NCI-H748 treated with DMSO at 0.1 percent for 48 hours (cell line): ENCODE measurements at places on chromosomes 2 and 18.

- no peak for DNase-seq
These were observed 48.7 kb upstream of the ANXA4 start for GRCh38 chr2:69693059-69693774.

- DNase-seq = no peak
These were observed 59.7 kb upstream of the PMAIP1 start for GRCh38 chr18:59839931-59840685.

GRCh38 chr2:34534761-34535160 is 935.7 kb upstream of the FAM98A start:
- no peak for DNase-seq

DNA sequence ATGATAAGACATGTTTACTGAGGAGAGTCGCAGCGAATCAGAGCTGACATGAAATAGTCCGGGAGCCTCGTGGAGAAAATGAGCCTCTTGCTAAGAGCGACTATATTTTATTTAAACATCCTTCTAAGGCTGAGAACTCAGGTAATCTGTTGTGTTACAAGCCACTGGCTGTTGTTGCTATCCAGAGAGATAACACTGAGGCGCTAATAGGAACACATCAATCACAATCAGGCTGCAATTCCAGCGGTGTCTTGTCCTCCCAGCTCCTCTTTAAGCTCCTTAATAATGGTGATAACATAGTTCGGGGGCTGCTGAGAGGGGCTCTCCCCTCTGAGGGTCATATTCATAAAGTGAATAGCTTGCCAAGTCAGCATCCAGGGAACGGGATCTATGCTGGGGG is 95.1 kb downstream of the INSIG2 start:
- DNase-seq = no peak

DNA sequence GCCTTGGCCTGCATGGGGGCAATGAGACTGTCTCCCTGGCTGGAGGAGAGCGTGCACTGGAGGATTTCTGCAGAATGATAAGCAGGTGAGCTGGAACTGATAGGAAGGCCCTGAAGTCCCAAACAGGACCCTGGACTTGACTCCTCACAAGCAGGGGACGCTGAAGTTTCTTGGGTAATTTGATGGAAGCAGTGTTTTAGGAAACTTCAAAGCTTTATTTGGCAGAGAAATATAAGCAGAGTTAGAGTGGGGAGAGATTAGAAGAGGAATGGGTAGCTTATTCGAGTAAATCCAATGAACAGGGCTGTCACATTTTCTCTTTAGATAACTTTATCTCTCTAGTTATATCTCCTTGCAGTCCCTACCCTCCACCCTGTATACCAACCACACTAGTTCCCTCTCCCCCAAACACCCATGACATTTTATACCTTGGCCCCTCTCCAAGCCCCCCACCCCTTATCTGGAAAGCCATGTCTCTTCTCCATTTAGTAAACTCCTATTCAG is 73.6 kb upstream of the IGFBP5 start:
- no peak for DNase-seq

- DNase-seq = no peak
These were observed 47.9 kb downstream of the FECH start for GRCh38 chr18:57538614-57539013.

DNA sequence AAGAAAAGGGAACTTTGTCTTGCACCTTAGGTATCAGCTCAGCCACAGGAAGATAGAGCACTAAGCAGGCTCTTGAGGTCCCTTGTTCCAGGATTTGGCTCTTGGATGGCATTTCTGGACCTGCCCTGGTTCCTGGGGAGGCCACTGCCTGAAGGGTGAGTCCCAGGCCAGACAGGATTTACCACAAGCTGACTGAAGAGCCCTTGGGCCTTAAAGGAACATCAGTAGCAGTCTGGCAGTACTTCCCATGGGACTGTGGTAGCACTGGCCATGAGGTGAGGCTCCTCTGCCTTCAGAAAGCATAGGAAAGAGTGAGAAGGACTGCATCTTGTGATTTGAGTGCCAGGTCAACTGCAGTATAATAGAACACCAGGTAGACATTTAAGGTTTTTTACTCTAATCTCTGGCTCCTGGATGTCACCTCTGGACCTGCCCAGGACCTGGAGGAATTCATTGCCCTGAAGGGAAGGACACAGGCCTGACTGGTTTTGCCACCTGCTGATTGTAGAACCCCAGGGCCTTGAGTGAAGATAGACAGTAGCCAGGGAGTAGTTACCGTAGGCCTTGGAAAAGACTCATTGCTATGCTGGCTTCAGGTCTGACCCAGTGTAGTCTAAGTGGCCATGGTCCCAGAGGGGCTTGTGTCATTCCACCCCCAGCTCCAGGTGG is 154.4 kb upstream of the CREB1 start:
- no peak for DNase-seq

- DNase-seq = no peak
These were observed 2.5 kb downstream of the MERTK start for GRCh38 chr2:111900859-111901258.
